Mesenteric fat pad (tissue), 1 donor: ENCODE measurements at places on chromosomes 13 and 19. TPM values are rescaled to one million over a fixed set of nuclear protein-coding genes. Genes with fewer than 3 reads are reported as not detected.

Gene KIR2DL4
- total RNA-seq, result 0.22 TPM

Gene LCP1
- 195 TPM for total RNA-seq

Gene FOXA3
- not detected for total RNA-seq

Gene INAFM1
- 34.4 TPM for total RNA-seq

Gene ZNF30
- total RNA-seq, result 2.2 TPM

Gene TMIGD2
- 0.45 TPM for total RNA-seq

Gene ZNF568
- 9.1 TPM for total RNA-seq

Gene CYP4F8
- not detected for total RNA-seq

Gene TCF3
- total RNA-seq, result 44.4 TPM

Gene RRAS
- total RNA-seq, result 107 TPM

Gene C1QTNF9
- 1.0 TPM for total RNA-seq

Gene GRAMD1A
- total RNA-seq, result 76.8 TPM

Gene SLC17A7
- 2.3 TPM for total RNA-seq

Gene GPR183
- 32.6 TPM for total RNA-seq

Gene ZNF578
- 1.5 TPM for total RNA-seq

Gene ZNF222
- total RNA-seq, result 3.2 TPM

Gene GPR12
- not detected for total RNA-seq

Gene PEG3
- total RNA-seq, result 13.2 TPM
